HEK293T (cell line): ENCODE measurements at places on chromosomes 1 and 21.
A peak's percentile ranks its signal among the peaks of the same experiment; 100 is the strongest.

DNA sequence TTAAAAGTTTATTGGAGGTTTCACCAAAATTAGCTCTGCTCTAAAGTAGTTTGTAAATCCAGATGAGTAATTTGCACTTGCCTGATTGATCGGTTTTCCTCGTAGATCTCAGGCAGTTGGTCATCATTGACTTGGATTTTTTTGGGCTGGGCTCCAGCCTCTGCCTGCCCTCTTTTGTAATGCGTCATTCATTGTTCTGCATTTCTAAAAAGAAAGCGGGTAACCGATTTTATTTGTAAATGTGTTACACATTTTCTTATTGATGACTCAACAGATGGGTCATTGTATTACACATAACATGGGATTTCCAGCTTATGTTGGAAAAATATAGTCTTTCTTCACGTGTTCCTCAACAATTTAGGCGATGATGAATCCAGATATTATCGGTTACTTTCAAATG is 5.5 kb downstream of the ETS2 start:
- DNase-seq = no peak

DNA sequence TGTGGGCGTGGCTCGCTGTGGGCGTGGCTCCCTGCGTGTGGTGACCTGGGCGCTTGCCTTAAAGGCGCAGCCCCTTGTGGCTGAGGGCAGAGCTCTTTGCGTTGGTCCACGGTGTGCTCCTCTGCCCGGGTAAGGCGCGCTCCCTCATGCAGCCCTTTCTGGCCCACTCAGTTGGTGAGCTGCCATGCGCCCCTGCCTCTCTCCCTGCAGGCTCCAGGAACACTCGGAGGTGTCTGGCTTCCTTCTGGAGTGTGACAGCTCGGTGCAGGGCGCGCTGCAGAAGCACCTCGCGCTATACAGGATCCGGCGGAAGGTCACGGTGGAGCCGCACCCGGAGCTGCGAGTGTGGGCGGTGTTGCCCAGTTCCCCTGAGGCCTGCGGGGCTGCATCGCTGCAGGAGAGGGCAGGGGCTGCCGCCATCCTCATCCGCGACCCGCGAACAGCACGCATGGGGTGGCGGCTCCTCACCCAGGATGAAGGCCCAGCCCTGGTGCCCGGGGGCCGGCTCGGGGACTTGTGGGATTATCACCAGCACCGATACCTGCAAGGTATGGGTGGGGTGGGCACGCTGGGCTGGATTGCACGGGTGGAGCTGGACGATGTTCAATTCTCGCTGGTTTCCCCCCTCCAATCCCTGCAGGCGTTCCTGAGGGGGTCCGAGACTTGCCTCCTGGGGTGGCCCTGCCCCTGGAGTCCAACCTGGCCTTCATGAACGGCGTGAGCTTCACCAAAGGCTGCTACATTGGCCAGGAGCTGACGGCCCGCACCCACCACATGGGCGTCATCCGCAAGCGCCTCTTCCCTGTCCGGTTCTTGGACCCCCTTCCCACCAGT is 9.1 kb downstream of the IBA57 start:
- DNase-seq = peak; percentile 98

- no peak for DNase-seq
These were observed 18.1 kb downstream of the CFAP74 start for GRCh38 chr1:1985375-1986050.

GRCh38 chr1:8202182-8202905 is 115.6 kb upstream of the SLC45A1 start:
- DNase-seq = no peak

GRCh38 chr1:232999956-233000625 is 49.7 kb downstream of the NTPCR start:
- DNase-seq = no peak

- peak; percentile 67 for DNase-seq
These were observed 2.2 kb downstream of the SLC19A2 start for GRCh38 chr1:169483500-169483966.

DNA sequence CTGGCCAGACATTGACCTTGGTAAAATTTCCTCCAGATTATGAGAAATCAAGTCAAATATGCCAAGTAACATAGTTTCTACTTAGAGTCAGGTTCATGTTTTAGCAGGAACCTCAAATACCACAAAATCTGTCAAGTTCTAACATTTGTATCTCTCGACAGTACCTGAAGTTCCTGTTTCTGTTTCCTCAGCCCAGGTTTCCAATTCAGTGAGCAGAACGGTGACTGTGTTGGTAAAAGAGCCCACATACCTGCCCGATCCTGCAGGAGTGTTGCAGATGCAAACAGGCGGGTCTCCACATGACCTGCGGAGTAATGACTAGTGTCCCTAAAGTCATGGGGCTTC is 57.9 kb upstream of the LGALS8 start:
- no peak for DNase-seq

DNA sequence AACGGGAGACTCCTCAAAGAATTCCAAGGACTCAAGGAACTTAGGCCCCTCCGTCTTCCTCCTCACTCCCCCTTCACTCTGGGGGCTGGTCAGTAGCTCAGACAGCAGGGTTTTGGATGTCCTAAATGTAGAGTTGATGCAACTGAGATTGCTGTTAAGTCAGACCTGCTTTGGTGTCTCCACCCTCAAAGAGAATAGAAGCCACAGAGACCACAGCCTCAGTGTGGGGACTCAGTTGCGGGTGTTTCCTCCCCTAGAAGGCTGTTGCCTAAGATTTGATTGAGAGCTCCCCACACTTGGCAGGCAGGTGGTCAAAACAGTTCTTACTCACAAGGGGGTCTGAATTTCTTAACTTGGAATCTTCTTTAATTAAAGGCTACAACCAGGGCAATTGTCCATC is 7.6 kb downstream of the MAN1C1 start:
- no peak for DNase-seq

DNA sequence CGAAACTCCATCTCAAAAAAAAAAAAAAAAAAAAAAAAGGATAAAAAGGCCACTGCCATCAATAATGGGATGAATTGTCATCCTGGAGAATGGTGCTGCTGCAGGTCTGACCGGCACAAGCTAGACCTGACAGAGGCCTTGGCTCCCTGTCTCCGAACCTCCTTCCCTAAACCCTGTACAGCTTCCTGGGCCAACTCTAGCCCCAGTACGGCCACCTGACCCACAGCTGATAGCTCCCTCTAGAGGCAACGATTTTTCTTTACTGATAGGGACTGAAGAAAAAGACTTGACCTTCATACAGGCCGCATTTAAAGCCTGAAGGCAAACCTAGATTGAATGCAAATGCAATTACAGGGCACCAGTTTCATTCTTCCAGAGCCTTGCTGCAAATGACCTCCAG is 30.7 kb downstream of the NOL9 start:
- peak; percentile 68 for DNase-seq

DNA sequence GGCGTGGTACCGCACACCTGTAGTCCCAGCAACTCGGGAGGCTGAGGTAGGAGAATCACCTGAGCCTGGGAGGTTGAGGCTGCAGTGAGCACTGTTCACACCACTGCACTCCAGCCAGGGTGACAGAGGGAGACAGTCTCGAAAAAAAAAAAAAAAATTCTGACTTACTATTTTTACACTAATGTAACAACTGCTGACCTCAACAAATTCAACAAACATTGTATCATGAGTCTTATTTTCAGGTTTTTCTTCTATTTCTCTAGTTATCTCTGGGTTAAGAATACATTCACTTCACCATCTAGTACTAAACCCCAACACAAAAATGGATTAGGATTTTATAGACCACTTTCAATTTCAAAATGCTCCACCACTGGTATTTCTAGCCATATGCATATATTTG is 72.9 kb downstream of the UBR4 start:
- DNase-seq = no peak

DNA sequence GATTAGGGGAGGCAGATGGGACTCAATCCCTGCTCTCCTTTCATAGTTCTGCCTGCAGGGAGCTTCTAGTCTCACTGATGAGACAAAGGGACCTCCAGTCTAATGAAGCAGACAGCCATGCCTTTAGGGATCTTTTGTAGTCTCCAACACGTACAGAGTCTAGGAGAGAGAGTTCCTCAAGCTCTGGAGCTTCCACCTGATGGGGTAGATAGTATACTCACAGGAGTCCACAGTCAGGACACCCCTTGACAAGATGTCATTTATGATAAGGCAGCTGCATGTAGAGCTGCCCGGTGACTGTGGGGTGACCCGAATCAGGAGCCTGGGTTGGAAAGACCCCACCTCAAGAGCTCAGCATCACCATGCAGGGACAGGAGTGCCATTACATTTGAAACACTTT is 55.3 kb upstream of the CNTN2 start:
- DNase-seq = no peak

DNA sequence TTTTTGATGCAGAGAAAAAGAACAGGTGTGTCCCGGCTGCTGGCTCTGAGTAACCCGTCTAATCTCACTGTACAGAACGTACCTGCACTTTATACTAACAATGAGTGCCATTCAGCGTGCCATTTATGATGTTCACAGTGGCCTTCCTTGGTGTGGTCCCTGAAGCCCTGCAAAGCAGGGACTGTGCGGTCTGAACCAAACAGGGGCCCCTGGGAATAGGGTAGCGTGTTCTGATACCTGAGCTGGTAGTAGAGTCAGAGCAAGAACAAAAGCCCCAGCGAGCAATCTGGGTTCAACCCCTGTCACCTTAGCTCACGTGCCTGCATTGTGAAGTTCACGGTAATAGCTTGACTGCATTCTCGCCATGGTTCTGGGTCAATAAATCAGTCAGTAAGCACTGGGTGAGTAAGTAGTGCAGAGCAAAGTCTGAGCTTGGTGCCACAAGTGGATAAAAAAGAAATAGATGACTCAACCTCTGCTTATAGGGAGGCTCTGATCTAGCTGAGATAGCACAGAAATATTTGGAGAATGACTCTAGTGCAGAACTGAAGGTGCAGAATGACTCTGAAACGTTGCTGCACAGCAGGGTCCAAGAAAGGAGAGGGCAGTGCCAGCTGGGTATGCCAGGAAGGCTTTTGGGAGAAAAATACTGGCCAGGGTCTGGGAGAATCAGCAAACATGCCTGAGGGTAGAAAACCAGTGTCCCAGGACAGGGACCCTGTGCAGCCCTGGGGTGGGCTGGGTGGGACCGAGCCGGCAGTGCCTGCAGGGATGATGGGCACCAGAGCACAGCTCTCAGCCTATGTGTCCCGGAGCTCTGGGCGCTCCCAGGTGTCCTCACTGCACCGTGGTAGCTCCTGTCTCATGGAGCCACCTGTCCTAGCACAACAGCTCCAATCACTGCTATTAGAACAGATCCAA is 125.9 kb downstream of the RHOU start:
- peak; percentile 45 for DNase-seq

- DNase-seq = no peak
These were observed 295.7 kb downstream of the SETD4 start for GRCh38 chr21:35764586-35764985.

DNA sequence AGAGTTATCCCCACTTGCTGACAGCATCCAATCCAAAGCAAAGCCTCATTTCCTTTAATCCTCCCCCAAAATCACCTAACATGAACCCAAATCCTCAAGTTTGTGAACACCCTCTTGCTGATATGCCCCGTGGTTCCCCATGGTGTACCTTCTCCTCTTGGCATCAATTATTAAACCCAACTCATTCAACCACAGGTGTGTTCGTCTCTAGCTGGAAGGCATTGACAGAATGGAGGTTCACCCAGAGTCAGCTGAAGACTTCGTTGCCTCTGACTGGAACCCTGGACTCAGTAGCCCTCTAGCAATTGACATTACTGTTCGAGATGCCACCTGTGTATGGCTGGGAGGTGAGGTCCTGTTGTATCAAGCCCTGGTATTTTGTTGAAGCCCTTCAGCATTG is 22.8 kb downstream of the SLC30A10 start:
- DNase-seq = no peak

- no peak for DNase-seq
These were observed 8.9 kb downstream of the COL9A2 start for GRCh38 chr1:40308036-40308727.

DNA sequence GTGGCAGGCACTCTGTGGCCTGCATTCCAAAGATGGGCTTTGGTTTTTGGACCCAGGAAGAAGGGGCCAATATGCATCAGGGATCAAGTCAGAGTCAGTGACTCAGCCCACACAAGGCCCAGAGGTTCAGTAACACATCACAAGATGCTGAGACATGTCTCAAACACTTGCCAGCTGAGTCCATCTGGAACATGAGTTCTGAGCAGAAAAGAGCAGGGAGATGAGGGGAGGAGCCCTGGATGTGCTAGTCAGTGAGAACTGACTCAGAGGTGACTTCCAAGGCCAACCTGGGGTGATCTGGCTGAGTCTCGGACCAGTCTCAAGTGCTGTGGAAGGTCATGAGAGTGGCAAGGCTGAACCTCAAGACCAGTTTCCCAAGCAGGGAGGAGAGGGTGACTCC is 150.1 kb downstream of the CDC7 start:
- no peak for DNase-seq

GRCh38 chr1:36087233-36088123 is 1.2 kb upstream of the ADPRS start:
- DNase-seq = peak; percentile 6

- no peak for DNase-seq
These were observed 11.4 kb upstream of the RNF187 start for GRCh38 chr1:228475812-228476211.

GRCh38 chr1:88698764-88699163 is 14.7 kb downstream of the PKN2 start:
- DNase-seq = no peak

GRCh38 chr1:32091176-32091575 is 16.7 kb upstream of the KPNA6 start:
- no peak for DNase-seq

GRCh38 chr1:45246760-45247159 is 40.4 kb upstream of the ZSWIM5 start:
- DNase-seq = no peak

DNA sequence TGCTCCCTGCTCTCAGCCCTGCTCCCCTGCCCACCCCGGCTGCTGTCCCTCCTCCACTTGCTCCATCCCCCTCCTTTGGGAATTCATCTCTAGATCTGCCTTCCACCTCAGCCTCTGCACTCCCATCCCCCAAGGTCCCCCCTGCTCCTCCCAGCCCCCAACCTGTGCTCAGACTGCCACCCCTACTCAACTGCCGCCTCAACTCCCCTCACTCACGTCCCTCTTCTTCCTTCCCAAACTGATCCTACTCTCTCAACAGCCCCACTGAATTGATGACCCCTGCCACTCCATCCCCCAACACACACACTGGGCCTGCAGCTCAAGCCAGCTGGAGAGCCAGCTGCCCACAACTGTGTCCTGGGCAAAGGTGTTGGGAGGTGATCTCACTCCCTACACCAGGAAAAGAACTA is 15.8 kb upstream of the ETV3L start:
- no peak for DNase-seq

GRCh38 chr1:160744852-160745520 is 5.9 kb downstream of the SLAMF7 start:
- no peak for DNase-seq

DNA sequence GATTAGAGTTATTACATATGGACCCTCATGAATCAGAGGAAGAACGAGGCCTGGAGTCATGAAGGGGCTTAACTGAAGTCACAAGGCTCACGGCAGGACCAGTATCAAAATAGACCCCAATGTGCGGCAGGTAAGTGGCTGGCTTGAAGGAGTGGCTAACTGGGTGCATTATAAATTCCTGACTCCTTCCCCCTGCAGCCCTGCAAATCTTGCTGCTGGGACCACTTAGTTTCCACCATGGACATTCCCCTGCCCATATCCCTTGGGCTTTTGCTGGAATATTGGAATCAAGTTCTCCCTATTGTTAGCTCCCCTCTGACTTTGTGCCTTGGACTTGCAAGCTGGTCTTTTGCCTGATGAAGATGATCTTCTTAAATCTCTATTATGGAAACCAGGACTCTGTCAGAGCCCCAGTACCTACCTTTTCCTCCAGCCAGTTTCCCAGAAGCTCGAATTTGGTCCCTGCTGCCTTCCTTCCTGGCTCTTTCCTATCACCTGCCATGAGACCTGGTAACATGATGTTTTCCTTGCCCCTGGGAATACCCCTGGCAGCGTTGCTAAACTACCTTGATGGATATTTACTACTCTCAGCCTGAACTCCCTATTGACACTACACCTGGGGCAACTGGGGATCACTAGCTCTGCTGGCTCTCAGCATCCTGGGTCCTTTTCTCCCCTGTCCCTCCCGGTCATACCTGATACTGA is 156.0 kb upstream of the JUN start:
- no peak for DNase-seq
